ENCODE measurements at places on chromosomes 7 and 10.

GRCh38 chr10:68153473-68154210 lies 44.4 kb downstream of the MYPN start:
- DNase-seq, result no peak

GRCh38 chr7:8442814-8443304 lies 9.4 kb downstream of the NXPH1 start:
- peak; percentile 51 for DNase-seq

DNA sequence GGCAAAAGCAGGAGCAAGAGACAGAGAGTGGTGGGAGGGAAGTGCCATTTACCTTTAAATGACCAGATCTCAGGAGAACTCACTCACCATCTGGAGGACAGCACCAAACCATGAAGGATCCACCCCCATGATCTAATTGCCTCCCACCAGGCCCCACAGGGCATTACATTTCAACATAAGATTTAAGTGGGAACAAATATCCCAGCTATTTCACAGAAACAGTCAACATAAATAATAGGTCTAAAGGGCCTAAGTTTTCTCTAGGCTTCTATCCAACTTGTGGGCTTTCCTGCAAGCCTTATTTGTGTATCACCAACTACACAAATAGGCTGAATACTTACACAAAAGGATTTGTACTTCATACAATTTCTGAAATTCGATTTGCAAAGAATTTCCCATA lies 196.8 kb upstream of the POT1 start:
- no peak for DNase-seq

- no peak for DNase-seq
Observed at GRCh38 chr10:98621630-98622029, 174.9 kb upstream of the HPS1 start.

GRCh38 chr10:79452174-79452611 lies 6.8 kb upstream of the ZCCHC24 start:
- DNase-seq, result no peak

DNA sequence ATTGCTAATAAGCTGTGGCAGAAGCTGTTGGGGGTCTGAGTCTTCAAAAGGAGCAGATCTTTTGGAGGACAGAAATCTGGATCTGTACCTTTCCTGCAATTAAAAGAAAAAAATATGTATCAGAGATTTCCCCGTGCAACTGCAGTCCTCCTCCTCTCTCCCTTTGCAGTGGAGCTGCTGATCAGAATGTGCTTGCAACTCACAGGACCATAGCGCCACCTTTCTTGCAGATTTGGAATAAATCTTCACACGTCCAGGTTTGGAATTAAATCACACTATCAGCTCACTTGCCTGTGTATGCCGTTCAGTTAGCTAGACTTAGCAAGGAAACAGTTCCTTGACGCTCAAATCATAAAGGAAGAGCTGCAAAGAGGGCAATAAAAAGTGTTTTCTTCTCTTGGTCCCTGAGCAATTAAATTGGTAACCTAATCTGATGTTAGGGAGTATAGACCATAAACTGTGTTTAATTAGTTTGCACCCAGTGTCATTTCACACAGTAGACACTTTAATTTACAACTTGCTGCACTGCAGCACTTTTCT lies 77.4 kb downstream of the PON1 start:
- DNase-seq, result peak; percentile 32

GRCh38 chr10:95814011-95814727 lies 58.2 kb downstream of the ENTPD1 start:
- no peak for DNase-seq

DNA sequence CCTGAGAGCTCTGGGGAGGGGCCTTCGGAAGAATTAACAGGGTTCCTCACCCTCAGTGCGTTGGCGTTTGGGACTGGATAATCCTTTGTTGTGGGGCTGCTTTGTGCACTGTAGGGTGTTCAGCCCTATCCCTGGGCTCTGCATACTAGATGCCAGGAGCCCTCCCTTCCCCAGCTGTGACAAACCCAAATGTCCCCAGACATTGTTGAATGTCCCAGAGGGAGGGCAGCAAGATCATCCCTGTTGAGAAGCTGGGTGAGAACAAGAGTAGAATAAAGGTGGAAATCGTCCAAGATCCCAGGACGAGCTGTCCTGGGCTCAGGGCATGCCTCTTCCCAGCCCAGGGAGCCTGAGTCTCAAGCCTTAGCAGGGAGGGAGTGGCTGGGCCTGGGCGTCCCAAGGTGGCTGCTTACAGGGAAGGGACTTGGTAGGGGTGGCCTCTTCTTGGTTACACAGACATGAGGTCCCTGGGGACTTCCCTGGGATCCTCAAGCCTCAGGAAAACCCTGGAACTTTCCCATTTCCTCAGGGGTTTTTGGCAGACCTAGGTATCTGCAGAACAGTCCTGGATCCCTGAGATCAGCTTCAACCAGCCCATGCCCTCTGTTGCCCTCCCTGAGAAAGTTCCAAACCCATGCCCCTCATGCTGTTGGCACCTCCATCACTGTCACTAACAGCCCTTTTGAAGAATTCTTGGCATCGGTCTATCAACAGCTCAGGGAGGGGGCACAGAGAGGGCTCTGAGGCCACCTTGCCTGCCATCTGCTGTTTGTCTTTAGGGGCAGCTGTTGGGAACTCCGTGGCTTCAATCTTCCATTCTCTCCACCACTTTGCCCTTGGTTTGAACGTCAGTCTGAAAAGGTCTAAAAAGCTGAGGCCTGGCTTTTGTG lies 53.7 kb downstream of the GOLGA7B start:
- DNase-seq, result no peak

DNA sequence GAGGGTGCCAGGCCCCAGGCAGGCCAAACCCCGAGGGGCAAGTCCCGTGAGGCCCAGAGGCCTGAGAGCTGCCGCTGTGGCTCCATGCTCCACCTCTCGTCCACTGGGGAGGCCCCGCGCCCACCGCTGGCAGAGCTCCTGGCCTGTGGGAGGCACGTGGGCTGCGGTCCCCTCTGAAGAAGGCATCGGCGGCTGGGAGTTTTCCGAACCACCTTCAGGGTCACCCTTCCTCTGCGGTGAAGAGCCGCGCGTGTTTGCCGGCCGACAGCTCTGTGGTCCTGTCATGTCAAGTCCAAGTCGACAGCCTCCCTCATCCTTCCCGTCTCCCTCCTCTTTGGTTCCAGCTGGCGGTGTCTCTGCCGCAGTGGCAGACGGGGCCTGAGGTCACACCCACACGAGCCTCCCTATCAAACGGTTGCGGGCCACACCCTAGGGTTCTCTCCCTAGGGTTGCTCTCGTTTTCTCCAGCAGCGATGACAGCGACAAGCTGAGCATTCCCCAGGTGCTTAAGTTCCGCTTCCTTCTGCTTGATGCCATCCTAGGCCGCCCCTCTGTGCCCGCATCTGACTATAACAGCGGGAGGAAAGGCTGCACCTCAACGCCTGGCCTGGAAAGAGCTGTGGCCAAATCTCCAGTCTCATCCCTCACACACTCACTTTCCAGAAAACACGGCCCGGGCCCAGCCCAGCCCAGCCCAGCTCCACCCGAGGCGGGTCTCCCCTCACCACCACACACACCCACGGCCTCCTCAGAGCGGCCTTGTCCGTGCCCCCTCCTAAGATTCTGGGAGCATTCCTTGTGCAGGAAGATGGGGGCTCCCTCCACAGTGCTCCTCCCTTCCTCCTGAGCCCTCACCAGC lies 185.0 kb downstream of the ELFN1 start:
- DNase-seq, result no peak

GRCh38 chr10:52637592-52637991 lies 135.0 kb downstream of the MBL2 start:
- DNase-seq, result no peak

GRCh38 chr10:131810036-131810804 lies 90.6 kb upstream of the PPP2R2D start:
- no peak for DNase-seq

DNA sequence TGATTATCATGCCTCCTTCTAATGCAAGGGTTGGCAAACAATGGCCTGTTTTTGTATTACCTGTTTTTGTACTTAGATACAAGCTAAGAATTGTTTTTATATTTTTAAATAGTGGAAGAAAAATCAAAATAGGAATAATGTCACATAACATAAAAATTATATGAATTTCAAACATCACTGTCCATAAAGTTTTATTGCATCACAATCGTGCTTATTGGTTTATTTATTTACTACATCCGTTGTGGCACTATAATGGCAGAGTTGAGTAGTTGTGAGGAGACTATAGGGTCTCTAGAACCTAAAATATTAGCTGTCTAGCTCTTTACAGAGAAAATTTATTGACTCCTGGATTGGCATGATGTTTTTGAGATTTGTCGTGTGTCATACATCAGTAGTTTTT lies 4.1 kb downstream of the KIF20B start:
- no peak for DNase-seq

- no peak for DNase-seq
Observed at GRCh38 chr10:81724431-81724830, 150.6 kb upstream of the NRG3 start.

DNA sequence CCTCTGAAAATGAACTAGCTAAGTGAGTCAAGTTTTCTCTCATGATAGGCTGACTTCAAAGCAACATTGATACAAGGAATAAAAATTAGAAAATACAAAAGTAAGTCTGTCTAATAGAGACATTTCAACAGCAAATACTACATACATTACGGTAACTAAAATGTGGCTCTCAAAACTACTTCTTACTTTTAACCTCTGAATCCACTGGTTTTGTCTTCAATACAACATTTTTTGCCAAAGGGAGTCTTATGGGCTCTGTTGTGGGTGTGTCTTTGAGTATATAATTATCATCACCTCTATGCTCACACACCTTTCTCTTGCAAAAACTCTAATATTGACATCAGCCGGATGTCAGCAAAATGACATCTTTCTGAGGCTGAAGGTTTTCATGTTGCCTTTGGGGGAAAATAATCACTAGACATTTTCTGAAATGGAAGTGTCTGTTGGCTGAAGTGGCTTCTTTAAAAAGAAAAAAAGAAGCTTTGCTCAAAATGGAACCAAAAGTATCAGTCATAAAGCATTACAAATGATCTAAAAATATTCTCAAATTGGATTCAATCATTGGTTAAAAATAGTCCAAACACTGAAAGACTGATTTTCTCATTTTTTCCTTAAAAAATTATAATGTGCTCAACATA lies 41.8 kb upstream of the FAM133B start:
- DNase-seq, result no peak

- no peak for DNase-seq
Observed at GRCh38 chr7:155425887-155426286, 32.0 kb upstream of the EN2 start.

GRCh38 chr7:143223784-143224183 lies 1.9 kb downstream of the TAS2R40 start:
- DNase-seq, result no peak

DNA sequence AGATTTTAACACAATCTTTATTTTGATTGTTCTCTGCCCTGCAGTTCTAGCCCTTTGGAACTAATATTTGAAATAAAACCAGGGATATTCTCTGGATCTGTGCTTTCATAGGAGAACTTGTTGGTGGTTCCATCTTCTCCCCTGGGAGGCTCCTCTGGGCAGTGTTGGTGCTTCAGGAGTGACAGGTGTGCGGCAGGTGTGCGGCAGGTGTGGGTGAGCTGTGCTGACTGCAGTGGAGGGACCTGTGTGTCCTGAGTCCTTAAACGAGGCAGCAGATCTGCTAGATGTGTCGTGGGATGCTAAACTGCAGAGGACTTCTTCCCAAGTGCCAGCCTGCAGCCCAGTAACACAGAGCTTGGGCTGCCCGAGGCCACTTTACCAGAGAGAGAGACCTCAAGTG lies 98.4 kb downstream of the LYZL1 start:
- no peak for DNase-seq

- no peak for DNase-seq
Observed at GRCh38 chr7:138773176-138773575, 24.6 kb upstream of the TMEM213 start.

- peak; percentile 64 for DNase-seq
Observed at GRCh38 chr10:17023386-17024298, 106.0 kb downstream of the CUBN start.

GRCh38 chr7:43612599-43613589 lies 30.0 kb downstream of the STK17A start:
- peak; percentile 26 for DNase-seq

GRCh38 chr7:17625043-17625442 lies 315.3 kb downstream of the SNX13 start:
- DNase-seq, result no peak

DNA sequence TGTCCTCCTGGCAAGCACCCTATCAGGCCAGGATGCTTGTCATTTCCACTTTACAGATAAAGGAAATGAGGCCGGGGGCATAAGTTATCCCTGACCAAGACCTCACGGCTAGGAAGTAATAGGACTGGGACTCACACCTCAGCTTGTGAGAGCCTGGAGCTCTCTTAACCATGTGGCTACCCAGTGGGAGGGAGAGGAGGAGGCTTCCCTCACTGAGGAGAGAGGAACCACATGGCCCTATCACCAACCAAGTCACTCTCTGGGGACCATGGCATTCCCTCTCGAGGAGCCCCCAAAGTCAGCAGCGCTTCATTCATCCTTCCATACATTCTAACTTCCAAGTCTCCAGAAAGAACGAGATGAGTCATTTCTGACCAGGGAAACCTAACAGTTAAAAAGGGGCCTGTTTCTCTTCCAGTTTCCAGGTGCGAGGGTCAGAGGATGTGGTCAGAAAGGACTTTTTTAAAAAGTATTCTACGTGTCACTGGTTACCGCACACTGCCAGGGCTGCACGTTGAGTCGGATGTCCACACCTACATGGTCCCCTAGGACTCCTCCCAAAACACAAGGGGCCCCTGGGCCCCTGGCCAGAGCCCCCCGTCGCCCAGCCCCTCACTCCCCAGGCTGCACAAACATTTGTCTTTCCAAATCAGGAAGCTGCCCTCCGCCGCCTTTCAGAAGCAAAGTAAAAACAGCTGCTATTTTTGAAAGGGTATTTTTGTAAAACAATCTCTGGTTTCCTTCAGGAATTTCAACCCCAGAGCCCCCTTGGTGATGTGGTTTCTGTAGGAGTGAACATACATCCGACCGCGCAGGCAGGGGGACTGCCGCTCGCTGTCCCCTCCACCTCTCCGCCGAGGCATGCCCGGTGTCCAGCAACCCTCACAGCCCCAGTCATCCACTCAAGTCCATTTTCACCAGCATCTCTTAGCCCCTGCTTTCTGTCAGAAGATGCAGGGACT lies 128.2 kb upstream of the CHST15 start:
- DNase-seq, result peak; percentile 74
